ENCODE measurements at places on chromosomes 5 and 9.

- no peaks in the 10 kb centered on the region for H3K36me3 ChIP-seq
- no peak overlapping the region for H3K27ac ChIP-seq
- H3K4me1 ChIP-seq, result no peaks in the 10 kb centered on the region
- H3K4me3 ChIP-seq, result no peak overlapping the region
Observed at GRCh38 chr5:167050568-167051401, 1240.7 kb upstream of the WWC1 start.

DNA sequence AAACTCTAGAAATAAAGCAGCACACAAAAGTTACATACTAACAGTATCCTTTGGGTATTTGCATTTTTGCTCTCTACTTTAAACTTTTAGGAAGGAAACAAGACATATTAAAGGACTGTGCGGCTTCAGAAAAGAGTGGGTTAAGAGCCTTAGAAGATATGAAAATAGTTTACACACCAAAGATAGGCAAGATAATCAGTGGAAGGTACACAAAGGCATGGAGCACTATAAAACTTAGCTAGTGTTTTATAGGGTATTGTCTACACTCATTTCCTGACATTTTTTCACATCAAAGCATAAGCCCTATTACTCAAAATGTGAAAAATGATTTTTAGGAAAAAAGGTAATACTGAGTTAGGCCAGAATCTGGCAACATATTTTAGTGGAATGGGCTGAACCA lies 43.7 kb upstream of the APBA1 start:
- H3K4me1 ChIP-seq, result no peaks in the 10 kb centered on the region
- H3K4me3 ChIP-seq, result no peak overlapping the region
- peaks cover 33% of the 10 kb centered on the region for H3K36me3 ChIP-seq
- H3K27ac ChIP-seq, result no peak overlapping the region

- no peak overlapping the region for H3K4me3 ChIP-seq
- H3K27me3 ChIP-seq, result peaks cover 5% of the 10 kb centered on the region
- no peaks in the 10 kb centered on the region for H3K4me1 ChIP-seq
- DNase-seq, result no peak
- no peaks in the 10 kb centered on the region for H3K36me3 ChIP-seq
- H3K27ac ChIP-seq, result no peak overlapping the region
Observed at GRCh38 chr9:121945849-121946248, 147.3 kb downstream of the TTLL11 start.

- peaks cover 32% of the 10 kb centered on the region for H3K27me3 ChIP-seq
- H3K4me1 ChIP-seq, result peaks cover 19% of the 10 kb centered on the region
- no peak overlapping the region for H3K27ac ChIP-seq
- H3K4me3 ChIP-seq, result no peak overlapping the region
- H3K36me3 ChIP-seq, result peaks cover 3% of the 10 kb centered on the region
Observed at GRCh38 chr9:121273064-121273775, 5.3 kb downstream of the GSN start.

- peaks cover 7% of the 10 kb centered on the region for H3K4me1 ChIP-seq
- no peak for DNase-seq
- no peak overlapping the region for H3K27ac ChIP-seq
- no peaks in the 10 kb centered on the region for H3K36me3 ChIP-seq
- H3K4me3 ChIP-seq, result no peak overlapping the region
- H3K27me3 ChIP-seq, result peaks cover 5% of the 10 kb centered on the region
Observed at GRCh38 chr5:540071-540905, 16.0 kb upstream of the SLC9A3 start.
